Fibroblast of skin of scalp (primary cell): ENCODE measurements at places on chromosomes 7 and 10.

GRCh38 chr10:28429573-28430216 lies 103.2 kb upstream of the WAC start:
- peak; percentile 11 for DNase-seq

GRCh38 chr10:77887631-77888355 lies 38.8 kb downstream of the DLG5 start:
- DNase-seq: no peak

- DNase-seq: no peak
These were observed 1.8 kb downstream of the MMRN2 start for GRCh38 chr10:86955501-86956194.

DNA sequence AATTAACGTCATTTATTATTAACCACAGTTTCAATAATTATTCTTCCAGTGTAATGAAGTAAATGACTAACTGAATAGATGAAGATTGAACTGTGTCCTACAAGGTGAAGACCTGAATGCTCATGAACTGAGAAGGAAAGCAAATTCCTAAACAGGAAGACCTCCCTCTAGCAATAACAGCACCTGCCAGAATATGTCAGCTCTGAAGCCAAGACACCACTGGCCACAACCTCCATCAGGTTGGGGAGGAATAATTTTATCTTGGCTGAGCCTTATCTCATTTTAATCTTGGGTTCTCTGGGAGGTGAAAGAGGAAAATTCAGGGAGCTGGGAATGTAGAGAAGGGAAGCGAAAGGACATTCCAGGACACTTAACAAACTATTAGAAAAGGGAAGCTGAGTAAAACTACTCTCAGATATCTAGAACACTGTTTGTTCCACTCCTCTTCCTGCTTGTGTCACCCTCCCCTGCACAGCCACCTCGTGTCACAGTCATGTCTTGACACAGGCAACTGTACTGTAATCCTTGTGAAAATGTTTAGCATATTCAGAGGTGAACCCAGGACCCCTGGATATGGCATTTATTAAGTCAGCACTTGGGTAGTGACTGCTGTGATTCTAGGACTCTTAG lies 4.6 kb upstream of the SLC13A1 start:
- DNase-seq: no peak

DNA sequence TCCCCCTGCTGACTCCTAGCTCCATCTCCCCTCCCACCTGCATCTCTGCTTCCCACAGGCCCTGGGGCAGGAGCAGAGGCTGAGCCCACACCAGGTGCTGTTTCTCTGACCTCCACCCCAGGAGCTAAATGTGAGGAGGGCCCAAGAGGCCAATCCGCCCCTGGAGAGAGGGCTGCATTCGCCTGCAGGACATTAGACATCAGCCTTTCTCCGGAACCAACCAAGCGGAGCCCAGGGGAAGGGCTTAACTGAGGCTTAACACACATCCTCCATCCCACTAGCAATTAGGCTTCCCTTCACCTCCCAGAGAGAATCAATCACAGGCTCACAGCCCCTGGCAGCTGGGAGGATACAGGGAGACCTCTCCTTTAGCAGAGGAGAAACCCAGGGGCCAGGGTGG lies 50.5 kb downstream of the SH3PXD2A start:
- no peak for DNase-seq

GRCh38 chr10:15842556-15843169 lies 17.6 kb downstream of the MINDY3 start:
- peak; percentile 14 for DNase-seq

GRCh38 chr10:68871731-68872342 lies 29.3 kb upstream of the DDX50 start:
- peak; percentile 74 for DNase-seq

DNA sequence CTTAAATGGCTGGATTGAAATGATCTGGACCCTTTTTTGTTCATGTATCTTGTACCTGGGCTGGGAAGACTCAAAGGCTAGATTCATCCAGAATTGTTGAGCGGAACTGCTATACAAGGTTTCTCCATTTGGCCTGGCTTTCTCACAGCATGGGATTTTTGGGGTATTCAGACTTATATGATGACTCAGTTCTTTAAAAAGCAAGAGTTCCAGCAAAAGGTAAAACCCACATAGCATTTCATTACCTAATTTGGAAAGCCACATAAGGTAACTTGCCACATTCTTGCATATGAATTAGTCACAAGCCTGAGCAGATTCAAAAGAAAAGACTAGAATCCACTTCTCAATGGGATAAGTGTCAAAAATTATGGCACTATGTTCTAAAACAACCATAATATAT lies 137.4 kb downstream of the HGF start:
- no peak for DNase-seq

- no peak for DNase-seq
These were observed 205.0 kb downstream of the SORCS1 start for GRCh38 chr10:106959521-106959920.

- DNase-seq: no peak
These were observed 53.5 kb upstream of the FGL2 start for GRCh38 chr7:77253151-77253550.

DNA sequence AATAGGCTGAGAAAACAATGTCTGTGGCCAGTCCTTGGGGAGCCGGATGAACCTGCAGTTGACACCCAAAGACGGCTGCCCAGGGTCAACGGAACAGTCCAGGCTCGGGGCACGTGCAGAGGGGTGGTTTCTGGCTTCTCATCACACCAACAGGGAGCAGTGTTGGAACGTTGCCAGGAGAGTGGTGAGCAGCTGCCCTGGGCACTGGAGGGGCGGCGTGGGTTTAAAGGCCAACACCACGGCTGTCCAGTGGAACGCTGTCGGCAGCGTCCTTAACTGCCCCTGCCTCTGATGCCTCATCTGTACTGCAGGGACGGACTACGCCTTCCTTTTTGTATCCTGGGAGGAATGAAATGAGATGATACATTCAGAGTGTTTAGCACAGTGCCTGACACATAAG lies 19.8 kb downstream of the JCAD start:
- no peak for DNase-seq

DNA sequence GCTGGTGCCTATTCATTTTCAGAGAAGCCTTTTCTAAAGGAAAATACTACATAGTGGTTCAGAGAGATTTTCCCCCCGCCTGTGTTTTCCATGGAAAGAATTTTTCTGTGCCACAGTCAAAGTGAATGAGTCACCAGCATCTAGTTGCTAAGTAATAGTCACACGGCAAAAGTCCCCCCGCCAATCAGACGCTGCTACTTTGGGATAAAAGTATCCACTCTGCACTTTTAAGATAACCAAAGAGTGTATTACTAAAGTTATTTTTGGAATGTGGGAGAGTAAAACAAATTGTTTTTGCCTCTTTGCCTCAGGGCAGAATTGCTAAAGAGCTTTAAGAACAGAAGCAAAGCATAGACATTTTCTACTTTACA lies 23.5 kb downstream of the ABLIM1 start:
- DNase-seq: peak; percentile 97

DNA sequence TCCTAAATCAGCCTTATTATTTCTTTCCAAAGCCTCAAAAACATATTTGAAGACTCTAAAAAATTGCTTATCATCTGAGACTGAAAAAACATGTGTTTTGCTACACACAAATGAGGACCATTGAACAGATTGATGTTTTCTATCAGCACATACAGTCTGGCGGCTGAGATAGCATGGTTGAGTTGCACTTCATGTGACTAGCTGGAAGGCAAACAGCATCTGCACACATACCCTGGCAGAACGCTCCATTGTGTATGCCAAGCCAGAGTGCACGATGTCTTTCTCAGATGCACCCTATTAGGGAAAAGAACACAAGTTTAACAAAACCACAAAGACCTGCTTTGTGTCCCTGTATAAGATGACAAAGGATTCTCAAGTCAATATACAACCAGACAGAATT lies 33.0 kb downstream of the FAM25A start:
- no peak for DNase-seq

GRCh38 chr7:29053105-29053872 lies 93.0 kb downstream of the CPVL start:
- DNase-seq: no peak

GRCh38 chr10:3976718-3977117 lies 191.7 kb upstream of the KLF6 start:
- DNase-seq: no peak

DNA sequence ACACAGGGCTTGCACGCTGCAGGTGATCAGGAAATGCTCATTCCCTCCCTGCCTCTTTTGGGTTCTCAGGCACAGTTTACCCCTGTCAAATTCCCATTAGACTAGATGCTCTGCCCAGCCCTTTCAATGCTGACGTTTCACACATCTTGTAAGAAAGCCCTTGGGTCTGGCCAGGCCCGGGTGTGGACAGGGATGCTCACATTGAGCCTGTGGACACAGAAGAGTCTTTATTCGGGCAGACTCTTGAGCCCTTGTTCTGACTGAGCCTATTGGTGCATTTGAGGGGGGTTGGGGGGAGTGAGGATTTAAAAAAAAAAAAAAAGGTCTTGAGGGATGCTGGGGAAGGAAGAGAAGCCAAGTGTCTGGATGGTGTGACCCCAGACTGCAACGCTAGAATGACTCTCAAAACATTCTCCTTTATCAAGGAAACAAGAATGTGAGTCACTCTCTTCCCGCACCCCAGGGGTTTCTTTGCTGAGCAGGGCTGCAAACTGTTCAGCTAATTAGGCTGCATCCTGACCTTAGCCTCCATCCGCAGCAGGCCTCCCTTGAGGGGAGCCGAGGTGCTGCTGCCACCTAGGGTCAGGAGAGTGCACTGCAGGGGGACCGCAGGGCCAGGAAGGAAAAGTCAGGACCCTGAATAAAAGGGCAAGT lies 53.6 kb upstream of the TMEM72 start:
- peak; percentile 95 for DNase-seq

DNA sequence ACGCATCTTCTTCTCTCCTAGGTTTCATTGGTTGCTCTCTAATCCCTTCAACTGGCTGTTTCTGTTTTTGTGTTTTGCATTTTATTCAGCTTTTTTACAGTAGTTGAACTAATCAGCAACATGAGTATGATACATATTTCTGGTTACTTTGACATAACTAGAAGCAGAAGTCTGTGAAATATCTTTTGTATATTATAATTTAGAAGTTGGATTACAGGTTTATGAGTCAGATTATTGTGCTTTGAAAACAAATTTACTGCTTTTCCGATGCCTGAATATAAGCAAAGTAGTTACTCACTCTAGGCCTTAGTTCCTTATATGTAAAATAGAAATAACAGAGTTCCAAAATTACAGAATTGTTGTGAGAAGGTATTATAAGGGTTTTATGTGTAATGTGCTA lies 96.2 kb upstream of the MEOX2 start:
- no peak for DNase-seq

DNA sequence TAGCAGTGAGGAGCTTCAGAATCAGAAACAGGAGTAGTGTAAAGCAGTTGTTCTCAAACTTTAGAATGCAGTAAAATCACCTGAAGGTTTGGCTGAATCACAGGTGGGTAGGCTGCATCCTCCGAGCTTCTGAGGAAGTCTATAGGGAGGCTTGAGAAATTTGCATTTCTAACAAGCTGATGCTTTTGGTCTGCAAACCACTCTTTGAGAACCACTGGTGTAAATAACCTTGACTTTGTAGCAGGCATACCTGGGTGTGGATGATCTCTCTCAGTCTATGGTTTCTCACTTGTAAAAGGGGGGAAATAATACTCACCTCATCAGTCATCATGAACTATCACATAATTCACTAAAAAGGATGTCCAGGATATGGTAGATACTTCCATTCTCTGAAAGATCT lies 118.1 kb downstream of the SRI start:
- no peak for DNase-seq

- DNase-seq: peak; percentile 74
These were observed 44.0 kb downstream of the LAMB1 start for GRCh38 chr7:107958764-107959526.

GRCh38 chr7:51968461-51968860 lies 651.9 kb upstream of the COBL start:
- no peak for DNase-seq

- peak; percentile 36 for DNase-seq
These were observed 110.2 kb downstream of the LARP4B start for GRCh38 chr10:821322-821721.

DNA sequence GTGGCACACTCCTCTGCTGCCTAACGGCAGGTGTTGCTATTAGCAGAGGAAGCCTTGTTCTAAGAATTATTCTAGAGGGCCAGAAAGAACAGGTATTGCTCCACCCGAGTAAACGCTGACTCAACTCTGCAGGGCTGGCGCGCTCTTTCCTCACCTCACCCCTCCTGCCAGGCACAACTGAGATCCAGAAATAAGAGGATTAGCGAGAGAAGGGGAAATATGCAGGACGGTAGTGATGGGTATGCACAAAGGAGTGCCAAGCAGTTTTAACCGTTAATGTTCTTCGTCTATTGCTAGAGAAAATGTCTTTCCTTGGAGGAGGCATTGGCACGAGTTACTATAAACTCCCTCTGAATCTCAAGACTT lies 369 bp upstream of the SCIN start:
- no peak for DNase-seq

- DNase-seq: peak; percentile 22
These were observed 141.6 kb upstream of the AKR1E2 start for GRCh38 chr10:4684434-4684833.

- DNase-seq: no peak
These were observed at the start of gene VENTX for GRCh38 chr10:133237588-133238465. Gene VENTX, plus strand, starts transcription at chr10:133237855. Its CDS starts 60 bp downstream, at chr10:133237915.

DNA sequence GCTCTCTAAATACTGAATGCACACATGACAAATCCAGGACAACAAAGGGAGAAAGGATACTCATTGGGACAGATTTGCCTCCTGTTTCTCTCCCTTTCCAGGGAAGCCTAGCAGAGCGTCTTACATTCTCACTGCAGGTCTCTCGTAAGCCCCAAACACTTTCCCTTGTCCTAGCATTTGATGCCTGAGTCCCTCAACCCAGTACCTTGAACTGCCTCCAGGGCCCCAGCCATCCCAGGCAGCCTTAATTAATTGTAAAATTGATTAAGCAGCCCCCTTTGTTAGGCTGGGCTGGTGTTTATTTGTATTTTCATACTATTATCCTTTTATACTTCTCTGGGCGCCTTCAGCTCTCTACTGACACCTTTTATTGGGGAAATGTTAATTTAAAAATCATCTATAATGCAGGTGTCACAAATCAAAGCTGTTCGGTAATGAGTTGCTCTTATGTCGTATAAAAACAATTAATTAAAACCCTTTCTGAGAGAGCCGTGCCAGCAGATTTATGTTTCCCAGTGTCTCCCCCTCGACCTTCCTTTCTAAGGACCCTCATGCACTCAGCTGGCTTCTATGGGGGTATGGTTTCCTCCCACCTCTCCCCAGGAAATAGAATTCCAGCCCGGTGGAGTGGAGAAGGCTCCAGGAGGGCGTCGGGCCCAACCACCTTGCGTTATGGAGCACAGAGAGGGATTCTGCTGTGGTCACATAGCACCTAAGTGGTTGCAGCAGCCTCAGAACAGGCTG lies 243.8 kb downstream of the RPS24 start:
- no peak for DNase-seq

GRCh38 chr10:121071901-121072300 lies 220.7 kb downstream of the WDR11 start:
- DNase-seq: no peak

GRCh38 chr7:85974176-85974575 lies 669.5 kb upstream of the GRM3 start:
- no peak for DNase-seq

GRCh38 chr7:140160308-140160707 lies 16.5 kb downstream of the KDM7A start:
- DNase-seq: no peak
